ENCODE measurements at places on chromosomes 4 and X. TPM values are rescaled to one million over a fixed set of nuclear protein-coding genes. Genes with fewer than 3 reads are reported as not detected.

- DNase-seq: no peak
Observed at GRCh38 chr4:74631338-74631737, 163.0 kb downstream of the BTC start.

DNA sequence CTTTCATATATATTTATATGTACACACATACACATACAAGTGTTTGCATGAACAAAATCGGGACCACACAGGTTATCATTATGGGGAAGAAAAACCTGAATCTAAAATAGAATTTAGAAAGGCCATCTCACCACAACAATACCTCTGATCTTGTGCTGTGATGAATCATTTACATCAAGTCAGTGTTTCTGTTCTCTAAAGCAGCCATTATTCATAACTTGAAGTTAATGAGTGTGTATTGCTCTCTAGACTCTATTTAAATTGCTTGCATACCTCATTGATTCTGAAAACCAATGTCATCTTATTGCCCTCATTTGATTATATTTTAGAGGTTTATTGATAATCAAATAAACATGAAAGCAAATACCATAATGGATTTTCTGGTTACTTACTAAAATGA, 71.6 kb downstream of the FAM114A1 start:
- DNase-seq: no peak

GRCh38 chr4:72857216-72857615, 212.3 kb downstream of the COX18 start:
- no peak for DNase-seq

The COL25A1 gene
- 0.36 TPM for total RNA-seq

The DMD gene
- 0.46 TPM for total RNA-seq

The NPY2R gene
- total RNA-seq: not detected

DNA sequence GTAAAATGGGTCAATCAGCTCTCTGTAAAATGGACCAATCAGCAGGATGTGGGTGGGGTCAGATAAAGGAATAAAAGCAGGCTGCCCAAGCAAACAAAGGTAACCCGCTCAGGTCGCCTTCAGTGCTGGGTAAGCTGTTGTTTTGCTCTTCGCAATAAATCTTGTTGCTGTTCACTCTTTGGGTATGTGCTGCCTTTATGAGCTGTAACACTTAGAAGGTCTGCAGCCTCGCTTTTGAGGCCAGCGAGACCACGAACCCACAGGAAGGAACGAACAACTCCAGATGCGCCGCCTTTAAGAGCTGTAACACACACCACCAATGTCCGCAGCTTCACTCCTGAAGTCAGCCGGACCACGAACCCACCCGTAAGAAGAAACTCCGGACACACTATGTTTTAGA, 11.5 kb upstream of the CAMK2D start:
- DNase-seq: peak; percentile 2

DNA sequence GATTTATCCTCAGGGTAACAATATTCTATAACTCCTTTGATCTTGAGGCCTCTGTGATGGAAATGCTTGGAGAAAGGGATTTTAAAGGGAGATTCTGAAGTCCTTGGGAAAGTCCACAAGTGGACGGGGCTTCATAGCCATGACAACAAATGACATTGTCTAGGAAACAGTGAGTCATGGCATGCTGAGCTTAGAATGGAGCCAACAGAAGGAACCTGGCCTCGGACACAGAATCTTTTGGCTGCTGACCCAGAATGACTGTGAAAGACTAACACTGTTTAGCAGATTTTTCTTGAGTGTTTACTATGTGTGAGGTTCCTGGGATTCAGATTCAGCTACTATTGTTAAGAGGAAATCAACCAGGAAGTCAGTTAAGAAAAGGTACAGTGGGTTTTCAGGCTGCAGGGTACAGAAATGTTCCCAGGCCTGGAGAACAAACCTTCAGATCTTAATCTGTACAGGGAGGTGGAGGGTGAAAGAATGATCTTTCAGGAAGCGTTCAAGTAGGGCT, 18.1 kb upstream of the CXCL2 start:
- no peak for DNase-seq

DNA sequence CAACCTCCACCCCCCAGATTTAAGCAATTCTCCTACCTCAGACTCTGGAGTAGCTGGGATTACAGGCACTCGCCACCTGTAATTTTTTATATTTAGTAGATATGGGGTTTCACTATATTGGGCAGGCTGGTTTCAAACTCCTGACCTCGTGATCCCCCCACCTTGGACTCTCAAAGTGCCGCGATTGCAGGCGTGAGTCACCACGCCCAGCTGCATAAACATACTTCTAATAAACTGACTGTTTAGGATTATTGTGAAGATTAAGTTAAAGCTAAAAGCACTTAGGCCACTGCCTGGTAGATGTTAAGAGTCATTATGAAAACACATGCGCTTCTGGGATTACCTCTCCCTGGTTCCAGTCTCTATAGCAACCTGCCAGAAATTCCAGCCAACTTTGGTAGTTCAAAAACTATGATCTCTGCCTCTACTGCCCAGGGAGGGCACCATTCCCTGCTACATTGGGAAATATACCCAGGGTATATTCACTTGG, 30.2 kb upstream of the GRIA3 start:
- DNase-seq: no peak

- no peak for DNase-seq
Observed at GRCh38 chr4:38371391-38371851, 292.6 kb upstream of the KLF3 start.

- DNase-seq: no peak
Observed at GRCh38 chr4:21512353-21512752, 436.2 kb downstream of the KCNIP4 start.

GRCh38 chr4:101689220-101689619, 101.3 kb upstream of the BANK1 start:
- no peak for DNase-seq

The HSFX3 gene
- total RNA-seq: not detected

GRCh38 chr4:23232987-23233386, 540.2 kb downstream of the GBA3 start:
- DNase-seq: no peak

The GABRG1 gene
- not detected for total RNA-seq

DNA sequence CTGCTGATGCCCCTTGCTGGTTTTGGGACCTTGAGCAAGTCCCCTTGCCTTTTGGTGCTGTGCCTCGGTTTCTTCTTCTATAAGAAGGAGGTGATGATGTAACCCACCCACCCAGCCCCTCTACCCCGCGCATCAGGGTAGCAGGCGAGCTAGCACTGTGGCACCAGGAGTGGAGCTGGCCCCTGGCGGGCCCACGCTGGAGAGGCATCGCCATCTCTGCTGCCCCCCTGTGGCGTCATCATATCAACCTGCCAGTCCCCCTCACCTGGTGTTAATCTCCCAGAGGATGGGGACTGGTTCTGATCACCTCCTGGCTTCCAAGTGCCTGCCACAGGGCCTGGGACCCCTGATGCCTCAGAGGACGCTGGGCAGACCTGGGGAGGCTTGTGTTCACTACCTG, 6.3 kb upstream of the SORCS2 start:
- DNase-seq: peak; percentile 25

Data from activated naive CD8-positive, alpha-beta T cell treated with anti-CD3 and anti-CD28 coated beads for 36 hours (primary cell).